Esophagus squamous epithelium (tissue), 5 donors: ENCODE measurements at places on chromosomes 11 and 22.

GRCh38 chr11:44601471-44602370 lies 36.3 kb downstream of the CD82 start:
- no peaks in the 10 kb centered on the region for H3K27me3 ChIP-seq
- H3K4me1 ChIP-seq: peaks cover 6% of the 10 kb centered on the region
- no peak for DNase-seq
- H3K36me3 ChIP-seq: peaks cover 93% of the 10 kb centered on the region
- peak overlapping the region; percentile 31 for H3K27ac ChIP-seq
- no peak overlapping the region for H3K4me3 ChIP-seq

GRCh38 chr22:31098632-31099110 lies 8.7 kb downstream of the SELENOM start:
- peaks cover 78% of the 10 kb centered on the region for H3K36me3 ChIP-seq
- H3K27me3 ChIP-seq: no peaks in the 10 kb centered on the region
- H3K4me1 ChIP-seq: peaks cover 22% of the 10 kb centered on the region
- no peak overlapping the region for H3K4me3 ChIP-seq

DNA sequence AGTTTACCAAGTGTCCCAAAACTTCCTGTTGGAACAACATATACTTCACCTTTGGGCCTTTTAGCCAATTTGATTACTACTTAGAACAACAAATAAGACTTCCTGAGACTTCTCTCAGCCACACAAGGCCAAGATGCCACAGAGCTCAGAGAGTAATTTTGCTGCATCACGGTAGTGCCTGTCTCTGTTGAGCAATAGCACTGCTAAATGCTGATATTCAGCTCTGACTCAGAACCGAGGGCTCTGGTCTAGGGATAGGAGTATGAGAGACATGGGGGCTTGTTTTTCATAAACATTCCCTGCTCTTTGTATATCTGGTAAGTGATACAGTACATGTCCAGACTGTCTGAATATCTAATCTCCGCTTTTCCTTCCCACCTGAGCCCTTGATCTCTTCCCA lies 260.4 kb upstream of the ARHGAP20 start:
- H3K36me3 ChIP-seq: no peaks in the 10 kb centered on the region
- no peak overlapping the region for H3K4me3 ChIP-seq
- DNase-seq: no peak
- H3K27ac ChIP-seq: no peak overlapping the region
- H3K27me3 ChIP-seq: no peaks in the 10 kb centered on the region

- no peak overlapping the region for H3K27ac ChIP-seq
- no peaks in the 10 kb centered on the region for H3K36me3 ChIP-seq
- H3K4me1 ChIP-seq: peaks cover 30% of the 10 kb centered on the region
- H3K4me3 ChIP-seq: no peak overlapping the region
- H3K27me3 ChIP-seq: no peaks in the 10 kb centered on the region
These were observed 25.8 kb downstream of the TSKU start for GRCh38 chr11:76808996-76809395.

DNA sequence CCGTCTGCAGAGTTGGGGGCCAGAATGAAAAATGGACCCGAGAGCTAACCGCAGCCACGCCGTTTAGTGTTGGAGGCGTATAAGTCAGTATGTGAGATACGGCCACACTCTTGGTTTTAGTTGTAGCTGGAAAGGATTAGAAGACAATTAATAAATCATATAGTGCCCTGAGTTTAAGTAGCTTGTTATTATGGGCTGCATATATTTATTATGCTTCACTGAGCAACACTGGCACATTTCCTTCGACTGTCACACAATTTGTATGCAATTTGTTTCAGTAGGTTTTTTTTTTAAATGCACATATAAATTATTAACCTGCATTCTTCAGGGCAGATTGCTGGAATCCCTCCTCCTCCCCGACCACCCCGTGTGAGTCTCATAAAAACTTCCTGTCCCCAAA lies 56.9 kb downstream of the PKNOX2 start:
- no peaks in the 10 kb centered on the region for H3K36me3 ChIP-seq
- no peak overlapping the region for H3K27ac ChIP-seq
- H3K4me3 ChIP-seq: no peak overlapping the region
- H3K27me3 ChIP-seq: no peaks in the 10 kb centered on the region
- no peak for DNase-seq
- H3K4me1 ChIP-seq: peaks cover 10% of the 10 kb centered on the region

- H3K4me1 ChIP-seq: peaks cover 8% of the 10 kb centered on the region
- DNase-seq: no peak
- no peak overlapping the region for H3K27ac ChIP-seq
- H3K36me3 ChIP-seq: peaks cover 9% of the 10 kb centered on the region
- no peaks in the 10 kb centered on the region for H3K27me3 ChIP-seq
These were observed 75.6 kb upstream of the HORMAD2 start for GRCh38 chr22:30004694-30005093.

GRCh38 chr11:112760396-112761059 lies 200.7 kb upstream of the NCAM1 start:
- no peaks in the 10 kb centered on the region for H3K36me3 ChIP-seq
- H3K27ac ChIP-seq: no peak overlapping the region
- H3K27me3 ChIP-seq: no peaks in the 10 kb centered on the region
- no peak overlapping the region for H3K4me3 ChIP-seq
- H3K4me1 ChIP-seq: no peaks in the 10 kb centered on the region

DNA sequence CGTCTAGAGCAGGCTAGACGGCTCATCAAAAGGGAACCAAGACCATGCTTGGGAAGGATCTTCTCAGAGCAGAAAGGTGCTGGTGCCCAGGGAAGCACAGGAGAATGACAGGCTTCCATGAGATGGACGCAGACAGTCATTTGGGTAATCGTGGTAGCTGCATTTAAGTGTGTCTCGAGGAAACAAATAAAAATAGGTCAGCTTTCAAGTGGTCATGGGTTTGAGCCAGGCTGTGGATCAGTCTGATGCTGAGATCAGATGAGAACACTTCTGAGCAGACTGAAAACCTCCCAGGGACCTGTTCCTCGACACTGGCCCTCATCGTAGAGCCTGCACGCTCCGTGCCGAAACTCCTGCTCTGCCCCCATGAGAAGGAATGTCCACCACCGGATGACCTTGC lies 4.7 kb downstream of the CARS1 start:
- H3K36me3 ChIP-seq: peaks cover 7% of the 10 kb centered on the region
- H3K27ac ChIP-seq: no peak overlapping the region
- H3K4me1 ChIP-seq: peaks cover 69% of the 10 kb centered on the region

GRCh38 chr22:31828739-31829138 lies 74.9 kb downstream of the DEPDC5 start:
- no peaks in the 10 kb centered on the region for H3K27me3 ChIP-seq
- H3K4me3 ChIP-seq: no peak overlapping the region
- no peak for DNase-seq
- H3K36me3 ChIP-seq: peaks cover 3% of the 10 kb centered on the region

DNA sequence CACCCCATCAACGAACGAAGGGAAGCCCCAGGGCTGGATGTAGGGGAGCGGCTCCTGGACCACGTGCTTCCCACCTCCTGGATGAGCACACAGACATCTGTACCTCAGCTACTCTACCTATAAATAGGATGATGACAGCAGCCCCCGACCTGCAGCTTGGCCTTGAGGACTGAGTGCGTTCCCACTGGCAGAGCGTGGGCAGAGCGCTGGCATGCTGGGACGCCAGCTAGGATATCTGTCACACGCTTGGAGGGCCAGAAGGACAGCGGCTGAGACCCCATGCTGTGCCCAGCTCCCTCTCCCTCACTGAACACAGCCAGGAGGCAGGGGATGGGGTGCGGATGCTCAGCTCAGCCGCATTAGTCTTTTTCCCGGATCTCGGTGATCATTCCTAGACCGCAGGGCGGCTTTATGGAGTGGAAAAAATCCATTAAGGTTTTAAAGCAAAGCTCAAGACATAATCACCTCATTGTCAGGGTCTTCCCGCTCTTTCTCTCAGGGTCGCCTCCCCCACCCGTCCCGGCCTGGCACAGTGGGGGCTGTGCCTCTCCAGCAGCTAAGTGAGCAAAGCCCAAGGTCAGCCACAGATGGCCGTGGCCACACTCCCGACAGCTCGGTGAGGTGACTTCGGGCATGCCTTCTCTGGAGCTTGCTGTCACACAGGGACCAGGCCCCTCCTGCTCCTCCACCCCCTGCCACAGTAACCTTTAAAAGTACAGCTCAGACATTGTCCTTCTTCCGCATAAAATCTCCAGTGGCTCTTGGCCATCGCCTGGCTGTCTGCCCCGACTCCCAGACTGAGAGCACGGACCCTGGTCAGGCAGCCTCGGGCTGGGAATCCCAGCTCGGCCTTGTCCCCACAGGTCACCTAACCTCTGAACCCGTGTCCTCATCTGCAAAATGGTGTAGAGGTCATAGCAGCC lies 69.6 kb upstream of the SHISAL1 start:
- no peak for DNase-seq
- H3K27me3 ChIP-seq: peaks cover 70% of the 10 kb centered on the region
- no peak overlapping the region for H3K27ac ChIP-seq
- H3K4me1 ChIP-seq: no peaks in the 10 kb centered on the region
- H3K36me3 ChIP-seq: no peaks in the 10 kb centered on the region

GRCh38 chr11:112627588-112628045 lies 333.6 kb upstream of the NCAM1 start:
- H3K27ac ChIP-seq: no peak overlapping the region
- no peaks in the 10 kb centered on the region for H3K36me3 ChIP-seq
- no peaks in the 10 kb centered on the region for H3K4me1 ChIP-seq
- no peak for DNase-seq
- H3K27me3 ChIP-seq: no peaks in the 10 kb centered on the region
- no peak overlapping the region for H3K4me3 ChIP-seq

GRCh38 chr11:132312701-132313111 lies 942.3 kb downstream of the NTM start:
- H3K4me1 ChIP-seq: no peaks in the 10 kb centered on the region
- H3K36me3 ChIP-seq: no peaks in the 10 kb centered on the region
- no peak overlapping the region for H3K4me3 ChIP-seq
- DNase-seq: no peak
- H3K27ac ChIP-seq: no peak overlapping the region

DNA sequence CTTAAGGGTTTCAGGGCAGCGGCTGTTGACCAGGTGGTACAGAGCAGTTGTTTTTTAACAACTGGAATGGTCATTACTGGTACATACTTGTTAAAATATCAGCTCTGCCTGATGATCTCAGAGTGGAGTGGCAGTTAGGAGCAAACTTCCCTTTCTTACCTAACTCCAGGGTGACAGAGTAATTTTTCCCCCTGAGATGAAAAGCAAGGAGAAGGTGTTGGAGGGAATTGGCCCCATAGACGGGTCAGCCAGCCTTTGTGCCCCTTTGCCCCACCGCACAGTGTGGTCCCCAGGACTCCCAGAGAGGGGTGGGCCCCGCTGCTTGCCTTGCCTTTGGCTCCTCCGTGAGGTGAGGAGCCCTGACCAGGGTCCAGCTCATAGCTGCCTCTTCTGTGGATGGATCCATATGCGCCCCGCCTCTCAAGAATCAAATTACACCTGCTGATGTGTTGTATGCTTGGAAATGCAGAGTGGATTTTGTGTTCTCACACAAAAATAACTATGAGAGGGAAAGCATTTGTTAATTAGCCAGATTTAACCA lies 27.0 kb upstream of the SORL1-AS1 start:
- no peak overlapping the region for H3K4me3 ChIP-seq
- H3K27ac ChIP-seq: no peak overlapping the region
- peaks cover 5% of the 10 kb centered on the region for H3K4me1 ChIP-seq
- H3K36me3 ChIP-seq: no peaks in the 10 kb centered on the region

GRCh38 chr11:111575740-111576139 lies 26.5 kb upstream of the SIK2 start:
- H3K36me3 ChIP-seq: no peaks in the 10 kb centered on the region
- no peak for DNase-seq
- no peak overlapping the region for H3K27ac ChIP-seq
- H3K27me3 ChIP-seq: no peaks in the 10 kb centered on the region
- H3K4me3 ChIP-seq: no peak overlapping the region

DNA sequence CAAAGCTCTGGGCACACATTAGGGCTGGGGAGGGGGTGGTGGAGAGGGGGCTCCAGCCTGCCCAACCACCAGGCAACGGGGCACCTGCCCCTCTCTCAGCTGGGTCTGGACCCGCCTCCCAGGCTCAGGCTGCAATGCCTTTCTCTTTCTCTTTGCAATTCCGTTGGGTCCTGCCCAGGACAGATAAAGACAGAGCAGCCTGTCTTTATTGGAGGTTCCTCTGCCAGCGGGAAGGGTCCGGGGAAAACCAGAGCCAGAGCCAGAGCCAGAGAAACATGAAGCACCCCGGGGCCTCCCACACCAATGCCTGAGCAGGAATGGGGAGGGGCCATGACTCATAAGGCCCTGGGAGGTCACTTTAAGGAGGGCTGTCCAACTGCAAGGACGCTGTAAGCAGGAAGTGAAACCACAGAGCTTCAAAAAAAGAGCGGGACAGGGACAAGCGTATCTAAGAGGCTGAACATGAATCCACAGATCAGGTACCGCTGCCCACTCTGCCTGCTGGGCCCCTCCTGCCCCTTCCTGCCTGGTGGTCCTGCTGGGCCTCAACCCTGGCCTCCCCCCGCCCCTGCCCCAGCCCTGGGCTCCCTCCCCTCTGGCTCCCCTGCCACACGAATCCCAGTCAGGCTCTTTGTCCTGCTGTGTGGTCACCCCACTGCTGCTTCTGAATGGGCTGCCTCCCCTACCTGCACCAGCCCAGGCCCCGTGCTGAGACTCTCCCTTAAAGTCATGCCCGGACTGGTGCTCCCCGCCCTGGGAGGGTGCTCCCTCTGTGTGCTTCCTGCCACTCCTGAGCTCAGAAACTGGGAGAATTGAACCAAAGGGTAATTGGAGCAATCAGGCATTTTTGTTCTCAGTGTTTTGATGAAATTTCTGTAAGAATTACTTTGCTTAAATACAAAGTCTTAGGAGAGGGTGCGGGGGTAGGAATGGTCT lies at the start of gene APOBEC3B:
Gene APOBEC3B (plus strand): TSS at position 356 of the 936 bp plus-strand sequence. CDS start 107 bp downstream, at position 463.
- H3K36me3 ChIP-seq: no peaks in the 10 kb centered on the region

DNA sequence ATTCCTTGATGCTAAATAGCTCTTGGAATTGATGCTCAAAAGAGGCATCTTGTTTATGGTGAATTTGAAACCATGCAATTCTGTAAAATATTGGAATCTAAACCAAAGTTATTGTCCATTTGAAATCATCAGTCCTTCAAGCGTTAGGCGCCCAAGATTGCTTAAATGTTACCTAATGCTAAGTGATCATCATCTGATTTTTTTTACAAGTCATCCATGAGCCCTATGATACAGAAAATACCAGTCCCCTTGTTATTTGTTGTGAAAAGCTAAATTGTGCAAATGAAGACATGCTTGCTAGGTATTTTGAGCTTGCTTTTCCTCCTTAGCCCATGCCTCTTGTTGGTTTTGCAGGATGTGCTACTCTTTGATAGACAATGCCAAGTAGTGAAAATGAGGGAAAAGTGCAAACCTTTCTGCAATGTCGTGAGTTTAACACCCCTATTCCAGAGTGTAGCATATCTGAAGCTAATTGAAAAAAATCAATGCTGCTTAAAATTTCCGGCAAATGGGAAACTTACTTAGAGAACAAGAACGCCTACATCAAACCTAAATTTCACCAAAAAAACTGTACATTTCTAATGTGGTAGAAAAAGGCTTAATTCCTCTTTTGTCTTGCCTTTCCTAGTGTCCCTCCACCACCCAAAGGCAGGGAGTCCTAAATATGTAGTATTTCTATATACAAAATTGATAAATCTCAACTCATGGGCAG lies 1.9 kb downstream of the GRK3 start:
- DNase-seq: no peak
- H3K4me3 ChIP-seq: peak overlapping the region; percentile 78
- H3K27ac ChIP-seq: no peak overlapping the region
- peaks cover 22% of the 10 kb centered on the region for H3K27me3 ChIP-seq

GRCh38 chr11:32396991-32397390 lies 38.3 kb downstream of the WT1 start:
- H3K36me3 ChIP-seq: no peaks in the 10 kb centered on the region
- DNase-seq: no peak
- no peaks in the 10 kb centered on the region for H3K4me1 ChIP-seq
